ENCODE measurements at places on chromosomes 16 and 17. TPM values are rescaled to one million over a fixed set of nuclear protein-coding genes. Genes with fewer than 3 reads are reported as not detected.
A peak's percentile ranks its signal among the peaks of the same experiment; 100 is the strongest.

Gene NPIPA3
- total RNA-seq: 2.9 TPM

GRCh38 chr17:52148969-52149351 lies 9.6 kb downstream of the CA10 start:
- no peaks in the 10 kb centered on the region for H3K4me1 ChIP-seq
- no peak overlapping the region for H3K27ac ChIP-seq
- DNase-seq: peak; percentile 10
- no peaks in the 10 kb centered on the region for H3K27me3 ChIP-seq

Gene TBC1D26
- total RNA-seq: not detected

Gene PRDM7
- not detected for total RNA-seq

DNA sequence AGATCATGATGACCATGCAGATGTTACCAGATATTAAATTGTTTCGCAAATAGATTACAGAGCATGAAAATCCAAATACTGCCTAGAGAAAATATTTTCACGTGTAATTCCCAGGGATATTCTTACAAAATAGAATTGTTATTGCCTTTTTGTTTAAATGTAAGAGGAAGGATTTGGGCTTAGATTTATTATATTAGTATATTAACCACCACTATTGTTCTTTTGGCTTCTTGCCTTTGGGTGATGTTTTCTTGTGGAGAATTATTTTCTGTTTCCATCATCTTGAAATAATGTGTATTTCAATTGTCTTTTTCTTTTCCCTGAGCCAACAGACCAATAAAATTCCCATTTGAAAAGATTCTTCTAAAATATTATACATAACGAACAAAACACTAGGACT lies 109.7 kb upstream of the NUDT7 start:
- H3K4me1 ChIP-seq: no peaks in the 10 kb centered on the region
- no peak overlapping the region for H3K4me3 ChIP-seq
- H3K27ac ChIP-seq: no peak overlapping the region
- H3K27me3 ChIP-seq: no peaks in the 10 kb centered on the region

Gene SUPT6H
- 57.7 TPM for total RNA-seq

- no peaks in the 10 kb centered on the region for H3K27me3 ChIP-seq
- no peak for DNase-seq
- H3K4me1 ChIP-seq: no peaks in the 10 kb centered on the region
Measured at GRCh38 chr17:65208717-65209116, 71.5 kb downstream of the RGS9 start.

- no peak overlapping the region for H3K4me3 ChIP-seq
- H3K27me3 ChIP-seq: no peaks in the 10 kb centered on the region
- no peaks in the 10 kb centered on the region for H3K4me1 ChIP-seq
- H3K36me3 ChIP-seq: no peaks in the 10 kb centered on the region
- no peak overlapping the region for H3K27ac ChIP-seq
Measured at GRCh38 chr16:17578981-17579874, 108.5 kb upstream of the XYLT1 start.

Gene TUBG2
- 19.5 TPM for total RNA-seq

- no peak overlapping the region for H3K4me3 ChIP-seq
- no peaks in the 10 kb centered on the region for H3K4me1 ChIP-seq
- no peaks in the 10 kb centered on the region for H3K27me3 ChIP-seq
- DNase-seq: no peak
- H3K36me3 ChIP-seq: no peaks in the 10 kb centered on the region
Measured at GRCh38 chr17:13182450-13182849, 164.6 kb upstream of the ELAC2 start.

Gene CMTM2
- 5.4 TPM for total RNA-seq

Gene MYO15A
- total RNA-seq: 1.6 TPM

DNA sequence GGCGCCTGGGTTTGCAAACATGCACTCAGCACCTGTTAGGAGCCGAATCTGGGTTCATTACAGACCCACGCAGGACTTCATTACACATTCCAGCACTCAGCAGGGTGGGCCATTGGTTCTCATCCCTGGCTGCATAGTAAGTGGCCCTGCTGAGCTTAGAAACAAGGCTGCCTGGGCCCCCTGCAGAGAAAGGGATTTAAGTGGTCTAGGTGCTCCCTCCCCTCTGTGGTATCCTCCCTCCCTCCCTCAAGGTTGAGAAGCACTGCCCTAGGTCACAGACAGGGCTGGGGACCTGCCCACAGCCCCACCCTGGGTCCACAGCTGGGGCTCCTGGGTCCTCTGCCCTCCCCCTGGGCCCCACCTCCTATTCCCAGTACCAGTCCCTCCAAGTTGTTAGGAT lies 28.3 kb downstream of the WNT3 start:
- H3K4me1 ChIP-seq: no peaks in the 10 kb centered on the region
- H3K27ac ChIP-seq: no peak overlapping the region
- DNase-seq: no peak
- H3K4me3 ChIP-seq: no peak overlapping the region
- H3K27me3 ChIP-seq: peaks cover 41% of the 10 kb centered on the region
- no peaks in the 10 kb centered on the region for H3K36me3 ChIP-seq

Gene TMEM92
- total RNA-seq: 4.4 TPM

- H3K27ac ChIP-seq: no peak overlapping the region
- peaks cover 2% of the 10 kb centered on the region for H3K4me1 ChIP-seq
- no peaks in the 10 kb centered on the region for H3K27me3 ChIP-seq
- no peaks in the 10 kb centered on the region for H3K36me3 ChIP-seq
- peak; percentile 48 for DNase-seq
Measured at GRCh38 chr17:70332356-70333210, 163.3 kb downstream of the KCNJ2 start.

DNA sequence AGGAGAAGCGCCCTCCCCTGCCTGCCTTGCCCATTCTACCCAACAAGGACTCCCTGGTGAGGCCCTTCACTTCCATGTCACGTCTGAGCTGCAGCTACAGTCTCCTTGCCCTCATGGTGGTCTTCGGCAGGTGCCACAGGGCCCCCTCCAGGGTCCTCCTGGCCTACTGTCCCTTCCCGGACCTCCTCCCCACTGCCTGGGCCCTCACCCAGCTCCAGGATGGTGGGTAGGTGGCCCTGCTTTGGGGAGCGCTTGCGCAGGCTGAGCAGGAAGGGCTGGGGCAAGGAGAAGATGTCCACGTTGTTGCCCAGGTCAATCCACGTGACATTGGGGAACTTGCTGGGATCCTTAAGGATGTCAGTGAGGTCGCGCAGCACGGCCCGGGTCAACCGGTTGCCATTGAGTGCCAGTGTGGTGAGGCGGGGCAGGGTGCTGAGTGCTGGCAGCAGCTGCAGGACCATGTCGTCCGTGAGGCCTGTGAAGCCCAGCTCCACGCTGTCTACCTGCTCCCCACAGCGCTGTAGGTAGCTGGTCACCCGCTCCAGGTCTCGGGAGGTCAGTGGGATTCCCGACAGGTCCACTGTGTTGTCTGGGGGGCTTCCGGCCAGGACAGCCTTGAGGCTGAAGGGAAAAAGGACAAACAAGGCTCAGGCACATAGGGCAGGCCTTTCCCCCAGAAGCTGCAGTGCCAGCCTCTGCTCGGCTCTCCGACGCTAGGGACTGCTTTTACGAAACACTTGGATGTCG lies 28.3 kb downstream of the TRPV2 start:
- peaks cover 24% of the 10 kb centered on the region for H3K4me1 ChIP-seq
- H3K27me3 ChIP-seq: no peaks in the 10 kb centered on the region
- H3K36me3 ChIP-seq: no peaks in the 10 kb centered on the region

All from left lung (tissue), 14 donors.